Effector CD4-positive, alpha-beta T cell (primary cell): ENCODE measurements at places on chromosomes 1 and 21.

DNA sequence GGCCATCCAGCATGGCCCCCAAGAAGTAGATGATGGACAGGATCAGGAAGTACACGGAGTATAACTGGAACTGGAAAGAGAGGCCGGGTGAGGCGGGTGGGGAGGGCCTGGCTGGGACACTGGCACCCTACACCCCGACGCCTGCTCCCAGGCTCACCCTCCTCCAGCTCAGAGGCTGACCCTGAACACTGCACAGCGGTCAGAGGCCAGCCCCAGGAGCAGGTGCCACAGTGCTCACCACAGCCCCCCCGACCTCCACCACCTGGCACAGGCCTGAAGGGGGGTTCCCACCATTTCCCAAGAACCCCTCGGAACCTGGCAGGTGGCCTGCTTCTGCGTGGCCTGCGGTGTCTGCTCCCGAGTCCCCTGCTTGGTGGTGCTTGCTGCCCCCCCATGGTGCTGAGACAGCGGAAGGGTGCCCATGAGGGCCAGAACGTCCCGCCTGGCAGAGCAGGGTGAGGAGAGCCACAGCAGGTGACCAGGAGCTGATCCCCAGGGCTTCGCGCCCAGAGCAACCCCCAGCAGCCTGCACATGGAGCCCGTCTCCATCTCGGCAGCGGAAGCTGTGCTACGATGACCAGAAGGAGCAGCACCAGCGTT lies 26.1 kb downstream of the SLC19A1 start:
- no peak for DNase-seq

DNA sequence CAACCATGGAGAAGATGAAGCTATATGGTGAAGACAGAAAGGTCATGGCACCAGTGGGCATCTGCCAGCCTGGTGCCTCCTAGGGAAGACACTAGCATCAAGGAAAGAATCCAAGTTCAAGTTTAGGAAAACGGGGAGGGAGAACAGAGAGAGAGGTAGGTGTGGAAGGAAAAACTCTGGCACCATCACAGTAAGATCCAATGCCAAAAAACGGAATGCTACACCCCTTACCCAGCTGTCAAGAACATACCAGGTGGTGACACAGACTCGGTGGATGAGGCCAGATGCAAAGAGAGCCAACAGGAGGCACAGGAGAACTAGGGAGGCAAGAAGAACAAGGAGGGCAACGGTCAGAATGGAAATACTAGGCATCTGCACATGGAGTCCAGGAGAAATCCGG lies 3.6 kb downstream of the KRTCAP2 start:
- DNase-seq, result no peak

- DNase-seq, result no peak
These were observed 42.9 kb downstream of the EPHB2 start for GRCh38 chr1:22753481-22753971.

DNA sequence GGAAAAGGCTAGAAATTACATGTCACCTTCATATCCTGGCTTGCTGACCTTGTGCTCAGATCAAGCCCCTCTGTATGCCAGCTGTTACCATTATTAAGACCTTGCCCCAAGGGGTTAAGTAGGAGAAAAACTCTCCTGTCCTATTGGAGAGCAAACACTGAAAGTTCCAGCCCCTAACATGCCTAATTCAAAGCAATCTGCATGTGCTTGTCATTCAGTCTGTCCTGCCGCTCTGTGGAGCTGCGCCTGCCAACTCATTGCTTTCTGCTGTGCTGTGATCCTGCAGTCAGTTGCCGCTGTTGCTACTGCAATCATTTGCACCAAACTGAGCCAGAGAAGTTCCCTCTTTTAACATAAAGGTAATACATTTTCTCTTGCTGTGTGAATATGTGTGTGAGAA lies 113.4 kb downstream of the DISP1 start:
- DNase-seq, result no peak

DNA sequence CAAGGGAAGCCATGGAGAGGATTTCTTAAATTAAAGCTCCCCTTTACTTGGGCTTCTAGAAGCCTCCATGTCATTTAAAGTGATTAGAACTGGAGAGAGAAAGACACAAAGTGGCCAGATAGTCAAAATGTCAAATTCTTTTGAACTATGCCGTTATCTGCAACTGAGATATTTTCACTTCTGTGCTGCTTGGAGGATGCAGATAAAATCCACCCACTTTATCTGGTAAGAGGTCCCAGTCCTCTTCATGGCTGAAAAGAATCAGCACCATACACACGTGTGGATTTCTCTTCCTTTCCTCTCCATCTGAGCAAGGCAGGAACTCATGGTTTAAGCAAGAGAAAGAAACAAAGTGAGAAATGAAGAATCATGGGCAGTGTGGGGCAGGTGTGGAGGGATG lies 276.9 kb upstream of the RUNX1 start:
- DNase-seq, result no peak

GRCh38 chr1:193019442-193020026 lies 39.6 kb downstream of the UCHL5 start:
- DNase-seq, result no peak

DNA sequence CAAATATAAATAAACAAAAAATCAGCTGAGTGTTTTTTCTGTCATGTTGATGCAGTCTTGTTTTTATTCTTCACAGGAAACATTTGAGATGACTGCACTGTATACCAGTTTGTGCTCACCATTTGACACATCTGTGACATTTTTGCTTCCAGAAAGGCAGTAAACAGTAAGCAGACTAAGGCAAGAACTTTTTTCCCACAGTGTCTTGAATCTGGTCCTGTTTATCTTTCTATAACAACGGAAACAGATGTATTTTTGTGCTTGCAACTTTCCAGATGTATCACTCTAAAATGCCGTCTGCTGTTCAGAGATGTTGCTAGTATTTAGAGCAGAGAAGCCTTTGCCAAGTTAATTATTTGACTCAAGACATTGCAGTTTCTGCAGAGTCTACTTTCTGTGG lies 105.5 kb downstream of the ZC3H11B start:
- DNase-seq, result no peak

DNA sequence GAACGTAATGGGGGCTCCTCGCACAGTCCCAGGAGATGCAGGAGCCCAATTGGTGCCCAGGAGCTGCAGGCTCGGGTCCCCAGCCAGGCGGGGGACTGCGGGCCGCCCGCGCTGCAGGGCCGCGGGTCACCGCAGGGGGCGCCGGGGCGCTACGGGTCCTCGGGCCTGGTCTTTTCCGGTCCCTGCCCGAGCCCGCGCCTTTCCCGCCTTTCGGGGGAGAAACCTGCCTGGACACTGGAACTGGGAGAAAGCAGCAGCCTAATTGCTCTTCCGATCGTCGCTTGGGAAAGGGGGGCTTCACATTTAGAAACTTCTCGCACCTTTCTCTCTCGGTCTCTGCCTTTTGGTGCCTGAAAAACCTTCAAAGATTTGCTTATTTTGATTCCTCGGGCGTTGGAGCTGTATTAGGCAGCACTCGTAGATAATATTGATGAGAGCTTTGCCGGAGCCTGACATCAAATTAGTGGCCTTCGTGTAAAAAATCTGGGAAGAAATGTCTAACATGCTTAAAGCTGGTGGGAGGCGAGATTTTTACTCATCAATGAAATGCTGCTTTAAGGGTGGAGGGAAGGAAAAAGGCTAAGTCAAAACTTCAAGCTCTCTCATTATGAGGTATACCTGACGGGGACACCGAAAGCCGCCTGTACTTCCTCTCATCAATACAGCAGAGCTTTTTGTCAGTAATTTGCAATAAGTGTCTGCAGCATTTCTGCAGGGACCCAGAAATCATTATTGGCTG lies 12.6 kb upstream of the BARHL2 start:
- DNase-seq, result no peak

- no peak for DNase-seq
These were observed 14.3 kb downstream of the SLFNL1 start for GRCh38 chr1:41006942-41007865.

GRCh38 chr21:36135391-36136102 lies 668 bp downstream of the CBR3 start:
- DNase-seq, result peak; percentile 26
